ENCODE measurements at places on chromosomes 16 and 17.

GRCh38 chr16:67278773-67279295 lies 498 bp upstream of the PLEKHG4 start:
- peak; percentile 21 for DNase-seq

DNA sequence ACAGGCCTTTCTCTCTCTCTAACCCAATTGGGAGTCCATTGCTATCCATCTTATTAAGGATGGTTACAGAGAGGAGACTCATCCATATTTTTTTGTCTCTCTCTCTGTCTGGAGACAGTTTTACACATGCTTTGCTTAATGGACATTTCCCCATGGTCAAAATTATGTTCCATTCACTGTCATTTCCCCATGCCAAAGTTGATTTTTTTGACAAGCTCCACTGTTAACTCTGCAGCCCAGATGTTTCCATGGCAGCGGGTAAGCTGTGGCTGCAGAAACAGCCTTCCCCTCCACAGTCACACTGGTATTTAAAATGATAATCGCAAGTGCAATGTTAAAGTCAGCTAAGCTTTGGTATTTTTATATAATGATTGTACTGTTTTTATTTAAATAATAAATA lies 63.9 kb upstream of the HLF start:
- DNase-seq = no peak

DNA sequence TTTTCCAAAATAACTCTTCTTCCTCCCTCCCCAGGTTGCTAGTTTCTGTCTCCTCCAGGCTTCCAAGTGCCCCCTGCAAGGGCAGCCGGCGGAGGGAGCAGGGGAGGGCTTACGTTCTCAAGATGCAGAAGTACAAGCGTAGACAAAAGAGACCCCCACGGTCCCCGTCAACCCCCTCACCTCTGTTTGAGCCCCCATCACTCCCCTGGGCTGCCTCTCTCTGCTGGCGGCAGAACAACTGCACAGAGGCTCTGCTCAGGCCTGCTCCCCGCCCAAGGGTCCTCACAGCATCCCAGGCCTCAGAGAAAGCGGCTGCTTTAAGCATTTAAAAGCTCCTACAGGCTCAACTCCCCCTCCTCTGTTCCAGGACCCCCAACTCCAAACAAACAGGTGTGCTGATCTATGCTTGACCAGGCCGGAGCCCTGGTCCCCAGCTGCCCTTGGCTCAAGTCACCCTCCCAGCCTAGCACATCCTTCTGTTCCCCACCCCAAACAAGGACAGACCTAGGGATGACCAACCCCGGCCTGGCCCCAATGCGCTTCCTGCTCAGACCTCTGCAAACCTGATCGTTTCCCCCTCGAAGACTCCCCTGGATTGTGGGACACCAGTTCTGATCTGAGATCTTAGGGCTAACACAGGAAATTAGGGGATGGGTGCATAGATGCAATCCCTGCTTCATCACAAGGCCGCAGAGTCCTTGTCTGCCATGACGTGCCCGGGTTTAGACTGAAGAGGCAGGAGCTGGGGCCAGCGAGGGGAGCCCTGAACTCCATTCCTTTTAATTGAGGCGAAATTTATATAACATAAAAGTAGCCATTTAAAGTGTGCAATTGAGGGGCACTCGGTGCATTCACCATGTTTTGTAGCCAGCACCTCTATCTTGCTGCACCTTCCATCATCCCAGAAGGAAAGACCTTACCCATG lies 17.2 kb upstream of the RBFOX3 start:
- DNase-seq = no peak

DNA sequence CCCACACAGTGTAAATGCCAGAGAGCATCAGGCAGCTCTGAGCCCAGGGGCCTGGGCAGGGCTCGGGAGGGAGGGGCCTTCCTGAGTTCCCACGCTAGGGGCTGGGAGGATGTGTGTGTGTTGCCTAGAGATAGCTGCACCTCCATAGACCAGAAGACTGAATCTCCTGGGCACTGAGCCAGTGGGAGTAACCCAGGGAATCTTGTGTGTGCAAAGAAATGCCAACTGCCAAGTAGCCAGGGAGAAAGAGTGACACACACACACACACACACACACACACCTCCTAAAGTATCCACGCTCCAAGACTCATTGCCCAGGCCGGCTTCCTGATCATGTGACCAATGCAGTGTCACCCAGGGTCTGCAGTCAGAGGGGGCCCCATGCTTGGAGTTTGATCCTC lies 166.2 kb upstream of the RPL38 start:
- no peak for DNase-seq

DNA sequence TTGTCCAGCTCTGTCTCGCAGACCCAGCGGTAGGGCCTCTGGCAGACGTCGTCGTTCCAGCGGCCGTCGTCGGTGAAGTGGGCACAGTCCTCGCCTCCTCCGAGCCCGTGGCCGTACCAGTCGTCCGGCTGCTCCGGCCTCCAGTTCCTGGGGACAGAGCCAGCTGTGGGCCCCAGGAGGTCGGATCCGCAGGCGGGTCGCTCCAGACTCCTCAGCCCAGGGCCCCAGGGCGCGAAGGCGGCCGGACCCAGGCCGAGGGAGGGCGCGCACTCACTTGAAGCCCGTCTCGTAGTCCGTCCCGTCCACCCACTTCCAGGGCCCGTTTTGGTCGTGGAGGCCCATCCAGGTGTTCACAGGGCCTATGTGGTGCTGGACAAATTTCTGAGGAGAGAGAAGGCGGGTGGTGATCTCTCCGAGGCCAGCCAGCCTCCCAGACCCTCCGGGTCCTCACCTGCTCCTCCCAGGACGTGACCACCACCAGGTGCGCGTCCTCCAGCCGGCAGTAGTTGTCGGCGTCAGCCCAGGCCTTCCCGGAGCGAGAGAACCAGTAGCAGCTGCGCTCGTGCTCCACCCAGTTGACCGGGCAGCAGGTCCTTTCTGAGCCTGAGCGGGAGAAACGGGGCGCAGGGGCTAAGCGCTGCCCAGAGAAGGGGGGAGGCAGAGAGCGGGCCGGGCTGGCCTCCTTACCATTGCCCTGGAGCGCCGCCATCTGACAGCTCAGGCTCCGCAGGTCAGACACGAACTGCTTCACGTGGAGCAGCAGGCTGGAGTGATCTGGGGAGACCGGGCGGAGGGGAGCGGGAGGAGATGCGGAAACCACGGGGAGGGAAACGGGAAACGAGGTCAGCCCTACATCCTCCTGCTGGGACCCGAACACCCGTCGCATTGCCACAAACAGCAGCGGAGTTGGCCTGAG lies 5.2 kb downstream of the ASGR1 start:
- no peak for DNase-seq

Measured in NCI-H1694 treated with DMSO at 0.1 percent for 48 hours (cell line).